ENCODE measurements at places on chromosomes 4 and X.

- DNase-seq, result peak; percentile 53
Observed at GRCh38 chr4:108168671-108169523, at the start of gene LEF1. TSS of gene LEF1 (minus strand) at chr4:108168932. CDS start at chr4:108167767, 1,165 bp downstream.

GRCh38 chrX:21509912-21510311 lies 135.7 kb downstream of the CNKSR2 start:
- no peak for DNase-seq

GRCh38 chr4:145390571-145390970 lies 91.1 kb upstream of the SMAD1 start:
- DNase-seq, result no peak

DNA sequence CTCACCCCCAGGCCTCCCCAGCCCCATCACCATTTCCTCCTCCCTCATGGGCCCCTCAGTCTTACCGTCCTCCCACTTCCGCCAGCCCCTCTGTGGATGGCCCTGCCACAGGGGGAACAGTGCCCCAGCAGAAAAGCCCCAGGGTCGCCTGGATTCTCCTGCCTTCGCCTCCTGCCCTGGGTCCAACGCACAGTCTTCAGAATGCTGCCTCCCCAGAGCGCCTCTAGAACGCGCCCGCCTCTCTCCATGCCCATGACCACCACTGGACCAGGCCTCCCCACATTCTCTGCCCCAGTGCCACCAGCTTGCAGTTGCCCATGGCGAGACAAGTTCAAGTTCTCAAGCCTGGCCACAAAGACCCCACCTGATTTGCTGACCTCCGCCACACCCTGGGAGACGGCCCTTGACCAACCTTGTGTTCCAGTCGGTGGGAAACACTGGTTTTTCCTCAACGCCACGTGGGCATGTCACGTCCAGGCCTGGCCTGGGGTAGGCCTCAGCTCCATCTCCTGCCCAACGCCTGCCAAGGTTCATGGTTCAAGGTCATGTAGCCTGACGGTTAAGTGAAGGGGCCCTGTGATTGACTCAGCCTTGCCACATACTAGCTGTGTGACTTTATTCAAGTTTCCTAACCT lies 634 bp upstream of the PLXNB3 start:
- no peak for DNase-seq

- DNase-seq, result no peak
Observed at GRCh38 chrX:9317176-9317575, 147.7 kb upstream of the TBL1X start.

DNA sequence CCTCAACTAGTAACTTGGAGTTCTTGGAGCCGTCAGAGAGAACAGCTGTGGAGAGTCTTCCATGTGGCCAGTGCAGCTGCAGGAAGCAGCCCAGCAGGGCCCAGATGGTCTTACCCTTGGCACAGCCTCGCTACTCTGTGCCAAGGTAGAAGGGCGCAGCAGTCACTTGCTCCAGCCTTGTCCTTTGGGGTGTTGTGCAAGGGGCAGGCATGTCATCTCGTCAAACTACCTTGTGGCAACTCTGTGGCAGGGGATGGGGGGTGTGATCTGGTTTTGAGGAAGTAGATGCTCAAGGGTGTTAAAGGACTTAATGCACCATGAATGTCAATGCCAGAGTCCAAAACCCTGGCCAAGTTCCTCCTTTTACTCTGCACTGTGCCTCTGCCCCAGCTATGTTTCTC lies 34.2 kb upstream of the TBC1D14 start:
- DNase-seq, result no peak

- DNase-seq, result no peak
Observed at GRCh38 chr4:58665649-58666048, 1555.5 kb upstream of the IGFBP7 start.

DNA sequence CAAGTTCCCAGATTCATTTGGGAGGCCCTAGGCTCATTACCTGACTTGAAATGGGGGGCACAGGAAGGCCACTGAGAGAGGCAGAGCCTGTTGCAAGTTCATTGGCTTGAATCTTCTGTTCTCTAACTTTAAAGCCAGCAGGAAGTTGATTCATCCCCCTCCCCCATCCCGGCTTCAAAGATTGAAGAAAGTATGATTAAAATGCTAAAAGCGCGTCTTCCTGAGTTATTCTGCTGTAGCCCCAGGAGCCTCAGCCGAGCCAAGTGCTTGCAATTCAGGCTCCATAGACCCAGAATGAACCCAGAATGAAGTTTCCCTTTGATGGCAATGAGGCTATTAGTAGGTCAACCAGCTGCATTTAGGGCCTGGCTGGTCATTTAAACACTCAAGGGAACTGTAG lies 14.7 kb downstream of the CHST7 start:
- no peak for DNase-seq

DNA sequence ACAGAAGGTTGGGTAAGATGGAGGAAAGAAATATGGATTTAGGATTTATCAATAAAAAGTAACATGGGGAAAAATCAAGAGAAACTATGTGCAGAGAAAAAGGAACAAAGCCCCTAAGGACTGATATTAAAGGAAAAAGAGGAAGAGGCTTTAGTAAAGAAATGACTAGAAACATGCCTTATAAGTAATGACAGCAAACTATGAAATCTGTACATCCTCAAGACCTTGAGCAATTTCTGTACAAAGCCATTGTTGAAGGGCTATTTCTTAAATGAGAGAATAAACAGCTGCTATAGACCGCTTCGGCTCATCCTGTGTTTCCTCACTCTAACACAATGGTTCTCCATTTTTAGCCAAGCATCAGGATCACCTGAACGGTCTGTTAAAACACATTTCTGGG lies 180.3 kb upstream of the ATOH1 start:
- no peak for DNase-seq

DNA sequence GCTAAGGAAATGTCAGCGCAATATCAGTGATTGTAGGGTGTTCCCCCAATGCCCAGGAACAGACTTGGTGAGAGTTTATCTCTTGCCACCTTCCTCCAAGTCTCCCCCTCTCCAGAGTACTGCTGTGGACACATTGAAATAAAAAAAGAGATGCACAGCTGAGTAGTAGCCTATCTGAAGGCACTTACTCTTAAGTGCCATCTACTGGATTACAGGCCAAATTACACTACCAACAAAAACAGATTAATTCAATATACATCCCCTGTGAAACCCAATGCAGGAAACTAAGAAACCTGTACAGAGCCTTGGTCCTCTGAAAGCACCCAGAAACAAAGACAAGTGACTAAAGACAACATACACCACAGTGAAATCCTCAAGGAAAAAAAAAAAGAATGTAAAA lies 460.3 kb downstream of the ZIC3 start:
- DNase-seq, result no peak

- DNase-seq, result no peak
Observed at GRCh38 chrX:133337250-133337649, 78.0 kb downstream of the GPC4 start.

DNA sequence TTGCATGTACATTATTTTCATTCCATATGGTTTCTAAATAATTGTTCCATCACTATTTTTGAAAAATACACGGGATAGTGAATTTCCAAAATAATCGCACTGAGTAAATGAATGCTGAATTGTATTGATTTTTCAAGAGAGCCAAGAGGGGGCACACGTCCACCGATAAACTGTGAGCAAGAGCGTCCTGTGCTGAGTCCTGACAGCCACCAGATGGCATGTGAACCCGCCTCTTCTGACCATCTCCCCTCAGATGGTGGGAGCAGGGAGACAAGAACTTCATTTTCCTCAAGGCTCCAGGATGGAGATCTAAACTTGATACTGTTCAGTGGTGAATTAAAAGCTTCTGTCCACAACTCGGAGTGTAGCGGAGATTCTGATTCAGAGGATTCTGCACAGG lies 30.6 kb upstream of the IL9R start:
- no peak for DNase-seq

- no peak for DNase-seq
Observed at GRCh38 chr4:56666279-56666678, 14.8 kb downstream of the HOPX start.

GRCh38 chr4:96194993-96195392 lies 355.1 kb downstream of the PDHA2 start:
- no peak for DNase-seq

- DNase-seq, result no peak
Observed at GRCh38 chr4:16119981-16120380, 36.2 kb upstream of the PROM1 start.
